ENCODE measurements at places on chromosomes 3 and 15. TPM values are rescaled to one million over a fixed set of nuclear protein-coding genes. Genes with fewer than 3 reads are reported as not detected.
A peak's percentile ranks its signal among the peaks of the same experiment; 100 is the strongest.

NUSAP1 gene
- total RNA-seq, result 227 TPM

GRCh38 chr3:94028093-94028837, at the start of gene STX19:
TSS of gene STX19 (minus strand) at chr3:94028597. CDS start at chr3:94015269, 13,328 bp downstream.
- DNase-seq, result no peak

DNA sequence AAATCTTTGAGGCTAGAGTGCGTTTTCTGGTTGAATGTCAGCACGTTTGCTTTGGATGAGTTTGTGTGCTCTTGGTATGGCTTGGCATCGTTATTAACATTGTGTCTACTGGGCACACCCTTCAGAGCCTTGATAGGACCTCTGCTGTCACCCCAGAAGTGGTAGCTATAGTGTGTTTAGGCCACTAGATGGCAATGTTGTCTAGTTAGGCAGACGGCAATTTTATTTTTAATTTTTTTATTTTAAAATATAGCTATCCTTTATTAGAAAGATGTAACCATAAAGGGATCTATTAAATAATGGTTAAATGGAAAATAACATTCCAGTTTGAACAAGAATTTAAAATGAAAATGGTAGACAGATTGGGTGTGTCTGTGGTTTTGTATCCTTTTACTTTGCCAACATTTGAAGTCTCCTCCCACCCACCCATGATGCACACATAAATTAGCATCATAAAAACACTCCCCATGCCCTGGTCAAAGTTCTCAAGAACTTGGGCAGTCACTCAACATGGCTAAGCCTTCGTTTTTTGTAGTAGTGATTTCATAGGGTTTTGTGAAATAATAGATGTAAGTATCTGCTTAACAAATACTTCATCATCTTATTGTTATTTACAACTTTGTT, 200.7 kb downstream of the KCNH8 start:
- no peak for DNase-seq

DNA sequence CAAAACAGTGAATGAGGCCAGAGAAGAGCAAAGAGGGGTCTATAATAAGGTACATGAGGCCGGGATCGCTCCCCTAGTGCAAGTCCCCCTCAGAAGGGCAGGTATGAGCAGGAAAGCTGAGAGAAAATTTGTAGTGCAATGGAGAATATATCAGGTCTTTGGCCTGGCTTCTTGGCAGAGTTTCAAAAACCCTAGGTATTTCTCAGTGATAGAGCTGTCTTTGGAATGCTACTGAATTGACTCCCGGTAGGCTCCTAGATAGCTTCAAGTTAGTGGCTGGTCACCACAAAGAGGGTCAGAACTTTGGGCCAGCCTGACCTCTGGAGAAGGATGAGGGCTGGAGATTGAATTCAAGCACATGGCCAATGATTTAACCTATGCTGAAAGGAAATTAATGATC, 30.6 kb upstream of the OXTR start:
- no peak for DNase-seq

- peak; percentile 61 for DNase-seq
Observed at GRCh38 chr3:133487920-133488540, 85.5 kb upstream of the CDV3 start.

GRCh38 chr3:58052373-58053273, 44.4 kb downstream of the FLNB start:
- DNase-seq, result peak; percentile 77
